ENCODE measurements at places on chromosomes 2 and 18. TPM values are rescaled to one million over a fixed set of nuclear protein-coding genes. Genes with fewer than 3 reads are reported as not detected.

Gene G6PC2
- total RNA-seq: not detected

Gene IKZF2
- total RNA-seq: 13.5 TPM

Gene ZBTB7C
- not detected for total RNA-seq

Gene CIB4
- total RNA-seq: not detected

Gene OTOS
- total RNA-seq: not detected

Gene FAM228A
- total RNA-seq: 2.1 TPM

Measured in GM23248 (cell line).